CD8-positive, alpha-beta memory T cell (primary cell): ENCODE measurements at places on chromosomes 5 and 9.
A peak's percentile ranks its signal among the peaks of the same experiment; 100 is the strongest.

DNA sequence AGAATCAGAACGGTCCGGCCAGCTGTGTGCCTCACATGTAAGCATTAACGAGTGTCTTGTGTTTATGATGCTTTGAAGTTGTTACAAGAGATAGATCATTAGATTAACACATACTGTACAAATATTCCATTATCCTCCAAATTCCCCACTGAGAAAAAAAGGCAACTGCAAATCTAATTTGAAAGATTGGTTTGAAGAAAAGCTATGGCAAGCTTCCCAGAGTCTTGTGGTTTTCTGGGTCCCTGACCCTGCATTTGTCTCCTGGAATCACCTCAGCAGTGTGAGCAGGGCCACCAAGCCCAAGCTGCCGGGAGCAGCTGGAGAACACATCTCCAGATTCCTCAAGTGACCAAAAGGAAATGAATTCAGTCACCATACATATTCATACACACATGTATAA lies 36.9 kb upstream of the ADAMTS16 start:
- H3K27me3 ChIP-seq = no peaks in the 10 kb centered on the region
- H3K27ac ChIP-seq = no peak overlapping the region
- DNase-seq = no peak
- no peak overlapping the region for H3K4me3 ChIP-seq

GRCh38 chr9:109317311-109317978 lies 3.4 kb downstream of the EPB41L4B start:
- H3K36me3 ChIP-seq = no peaks in the 10 kb centered on the region
- no peak overlapping the region for H3K4me3 ChIP-seq
- peaks cover 4% of the 10 kb centered on the region for H3K4me1 ChIP-seq
- no peak for DNase-seq

- H3K4me3 ChIP-seq = no peak overlapping the region
- no peak overlapping the region for H3K27ac ChIP-seq
- H3K36me3 ChIP-seq = no peaks in the 10 kb centered on the region
- H3K4me1 ChIP-seq = no peaks in the 10 kb centered on the region
Observed at GRCh38 chr9:85501456-85501855, 240.3 kb downstream of the AGTPBP1 start.

DNA sequence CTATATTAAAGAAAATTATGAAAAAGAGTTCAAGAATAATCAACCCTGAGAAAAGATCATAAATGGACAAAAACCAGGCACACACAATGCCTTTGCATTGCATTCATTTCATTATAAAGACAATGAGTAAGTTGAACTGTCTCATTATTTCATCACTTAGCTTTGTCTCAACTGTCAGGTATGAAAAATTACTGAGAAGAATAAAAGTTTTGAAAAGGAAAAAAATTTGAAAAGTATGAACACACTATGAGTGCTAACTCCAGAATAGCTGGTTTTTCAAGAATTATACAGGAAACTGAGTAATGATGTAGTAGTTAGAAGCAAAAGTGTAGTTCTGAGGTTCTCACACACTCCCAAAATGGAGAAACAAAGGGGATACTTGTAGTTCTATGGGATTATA lies 16.3 kb upstream of the ANXA1 start:
- H3K36me3 ChIP-seq = no peaks in the 10 kb centered on the region
- no peak overlapping the region for H3K4me3 ChIP-seq
- no peaks in the 10 kb centered on the region for H3K27me3 ChIP-seq
- peaks cover 8% of the 10 kb centered on the region for H3K4me1 ChIP-seq
- DNase-seq = no peak

DNA sequence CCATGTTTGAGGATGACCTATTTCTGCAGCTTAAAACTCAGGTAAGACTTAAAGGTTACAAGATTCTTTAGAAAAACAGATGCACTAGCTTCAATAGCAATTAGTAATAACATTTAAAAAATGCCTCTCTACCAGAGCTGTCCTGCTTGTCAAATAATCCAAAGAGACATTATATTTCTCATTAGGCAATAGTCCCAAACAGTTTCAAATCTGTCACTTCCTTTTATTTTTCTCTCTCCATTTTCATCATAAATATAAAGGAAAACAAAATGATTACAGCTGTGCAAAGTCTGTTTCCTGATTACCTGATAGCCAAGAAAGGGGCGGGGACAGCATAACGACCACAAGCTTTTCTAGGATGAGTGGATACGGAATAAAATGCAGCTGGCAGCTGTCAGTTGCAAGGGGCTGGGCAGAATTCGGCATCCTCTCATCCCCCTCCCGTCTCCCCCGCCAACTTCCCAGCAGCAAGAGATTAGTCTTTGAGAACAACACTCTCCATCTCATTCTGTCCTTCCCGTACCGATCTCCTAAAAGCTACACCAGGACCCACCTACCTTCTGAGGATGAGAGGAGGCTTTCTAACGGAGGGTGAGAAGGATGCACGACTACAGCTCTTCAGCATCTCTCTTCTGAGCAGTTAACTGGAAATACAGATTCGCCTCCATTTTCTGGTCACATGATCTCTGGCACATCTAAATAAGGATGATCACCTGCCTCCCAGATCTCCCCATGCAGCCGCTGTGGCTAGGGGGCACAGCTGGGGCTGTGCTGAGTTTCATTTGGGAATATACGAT lies 72.5 kb upstream of the PCA3 start:
- no peaks in the 10 kb centered on the region for H3K27me3 ChIP-seq
- no peak overlapping the region for H3K27ac ChIP-seq
- no peaks in the 10 kb centered on the region for H3K4me1 ChIP-seq
- no peak for DNase-seq
- no peak overlapping the region for H3K4me3 ChIP-seq

GRCh38 chr5:76082772-76083554 lies at the start of gene SV2C:
Gene SV2C (plus strand): TSS chr5:76083383. CDS start chr5:76131751, 48,368 bp downstream.
- no peaks in the 10 kb centered on the region for H3K36me3 ChIP-seq
- no peak within 1 kb of the TSS for H3K27ac ChIP-seq
- no peak within 1 kb of the TSS for H3K4me3 ChIP-seq

DNA sequence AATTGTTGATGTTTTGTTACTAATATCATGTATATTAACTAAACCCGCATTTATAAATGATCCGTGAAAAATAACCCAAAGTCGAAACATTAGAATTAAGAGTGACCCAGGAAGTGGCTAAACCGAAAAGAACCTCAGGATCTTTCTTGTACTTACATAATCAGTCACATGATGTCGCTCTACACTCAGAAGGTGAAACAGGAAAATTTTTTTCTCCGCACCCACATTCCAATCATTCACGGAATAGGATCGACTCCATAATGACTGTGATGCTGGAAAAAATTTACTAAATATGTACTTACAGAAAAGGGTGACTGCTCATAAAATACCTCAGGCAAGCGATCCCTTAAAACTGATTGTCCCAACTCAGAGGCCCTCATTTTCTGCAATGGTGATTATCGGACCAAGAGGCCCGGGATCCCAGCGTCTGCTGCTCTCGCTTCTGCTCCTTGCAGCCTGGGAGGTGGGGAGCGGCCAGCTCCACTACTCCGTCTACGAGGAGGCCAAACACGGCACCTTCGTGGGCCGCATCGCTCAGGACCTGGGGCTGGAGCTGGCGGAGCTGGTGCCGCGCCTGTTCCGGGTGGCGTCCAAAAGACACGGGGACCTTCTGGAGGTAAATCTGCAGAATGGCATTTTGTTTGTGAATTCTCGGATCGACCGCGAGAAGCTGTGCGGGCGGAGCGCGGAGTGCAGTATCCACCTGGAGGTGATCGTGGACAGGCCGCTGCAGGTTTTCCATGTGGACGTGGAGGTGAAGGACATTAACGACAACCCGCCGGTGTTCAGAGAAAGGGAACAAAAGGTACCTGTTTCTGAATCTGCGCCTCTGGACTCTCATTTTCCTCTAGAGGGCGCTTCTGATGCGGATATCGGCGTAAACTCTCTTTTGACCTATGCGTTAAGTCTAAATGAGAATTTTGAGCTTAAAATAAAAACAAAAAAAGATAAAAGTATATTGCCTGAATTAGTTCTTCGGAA lies at the start of gene PCDHA12:
TSS of gene PCDHA12 (plus strand) at position 224 of the 981 bp plus-strand sequence. CDS start at position 389, 165 bp downstream.
- no peak for DNase-seq
- H3K4me3 ChIP-seq = no peak within 1 kb of the TSS
- no peak within 1 kb of the TSS for H3K27ac ChIP-seq
- H3K27me3 ChIP-seq = peaks cover 4% of the 10 kb centered on the region
- H3K4me1 ChIP-seq = no peaks in the 10 kb centered on the region
- H3K36me3 ChIP-seq = no peaks in the 10 kb centered on the region

- no peak for DNase-seq
- no peaks in the 10 kb centered on the region for H3K27me3 ChIP-seq
- H3K4me3 ChIP-seq = no peak overlapping the region
- H3K36me3 ChIP-seq = no peaks in the 10 kb centered on the region
- no peak overlapping the region for H3K27ac ChIP-seq
Observed at GRCh38 chr5:179309751-179310320, 35.4 kb downstream of the ADAMTS2 start.

- no peak overlapping the region for H3K27ac ChIP-seq
- DNase-seq = peak; percentile 71
- no peaks in the 10 kb centered on the region for H3K36me3 ChIP-seq
- H3K27me3 ChIP-seq = no peaks in the 10 kb centered on the region
Observed at GRCh38 chr5:170312666-170313065, 15.1 kb upstream of the LCP2 start.

DNA sequence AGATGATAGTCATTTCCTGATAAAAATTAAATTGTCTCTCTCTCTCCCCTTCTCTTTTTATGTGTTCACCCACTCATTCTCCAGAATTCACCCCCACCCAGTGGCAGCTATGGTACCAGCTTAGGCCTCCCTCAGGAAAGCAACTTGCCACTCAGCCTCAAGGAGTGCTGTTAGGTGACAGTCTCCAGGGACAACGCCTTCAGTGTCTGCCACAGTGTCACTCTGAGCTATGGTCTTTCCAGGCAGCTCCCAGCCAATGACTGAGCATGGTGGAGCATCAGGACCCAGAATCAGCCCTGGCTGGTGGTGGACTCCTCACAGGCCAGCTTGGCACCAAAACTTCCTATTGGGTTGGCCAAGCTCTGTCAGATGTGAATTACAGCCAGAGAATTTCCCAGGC lies 140.9 kb upstream of the PIK3R1 start:
- H3K27me3 ChIP-seq = no peaks in the 10 kb centered on the region
- no peaks in the 10 kb centered on the region for H3K4me1 ChIP-seq
- H3K27ac ChIP-seq = no peak overlapping the region

DNA sequence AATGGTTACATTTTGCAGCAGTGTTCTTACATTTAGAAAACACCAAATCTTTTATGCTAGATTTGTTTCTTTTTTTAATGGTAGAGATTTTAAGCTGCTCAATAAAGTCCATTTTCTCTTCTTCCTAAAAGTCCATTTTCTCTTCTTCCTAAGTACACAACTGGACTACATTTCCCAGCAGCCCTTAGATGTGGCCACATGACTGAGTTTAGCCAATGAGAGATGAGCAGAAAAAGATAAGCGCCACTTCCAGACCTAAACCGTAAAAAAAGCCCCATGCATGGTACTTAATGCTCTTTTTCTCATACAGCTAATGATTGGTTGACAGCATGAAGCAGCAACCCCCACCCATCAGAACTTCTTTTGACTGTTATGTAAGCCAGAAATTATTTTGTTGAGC lies 206.7 kb downstream of the FAM114A2 start:
- no peaks in the 10 kb centered on the region for H3K27me3 ChIP-seq
- DNase-seq = no peak
- no peak overlapping the region for H3K4me3 ChIP-seq
- H3K27ac ChIP-seq = no peak overlapping the region

GRCh38 chr5:130278136-130278535 lies 373.9 kb downstream of the CHSY3 start:
- H3K36me3 ChIP-seq = no peaks in the 10 kb centered on the region
- no peak overlapping the region for H3K4me3 ChIP-seq
- DNase-seq = no peak
- H3K27ac ChIP-seq = no peak overlapping the region
- no peaks in the 10 kb centered on the region for H3K27me3 ChIP-seq
